ENCODE measurements at places on chromosomes 7 and 10. TPM values are rescaled to one million over a fixed set of nuclear protein-coding genes. Genes with fewer than 3 reads are reported as not detected.

GRCh38 chr7:90761584-90761983 lies 165.5 kb downstream of the CDK14 start:
- H3K27ac ChIP-seq: no peak overlapping the region
- DNase-seq: no peak
- H3K27me3 ChIP-seq: no peaks in the 10 kb centered on the region
- H3K36me3 ChIP-seq: no peaks in the 10 kb centered on the region

- H3K36me3 ChIP-seq: no peaks in the 10 kb centered on the region
- H3K27me3 ChIP-seq: peaks cover 16% of the 10 kb centered on the region
- peak; percentile 18 for DNase-seq
- no peak overlapping the region for H3K4me3 ChIP-seq
These were observed 3.5 kb upstream of the CALML5 start for GRCh38 chr10:5502571-5503476.

GRCh38 chr10:49382226-49382625 lies 13.7 kb downstream of the DRGX start:
- H3K4me1 ChIP-seq: no peaks in the 10 kb centered on the region
- H3K27me3 ChIP-seq: no peaks in the 10 kb centered on the region
- no peak for DNase-seq
- H3K27ac ChIP-seq: no peak overlapping the region
- no peak overlapping the region for H3K4me3 ChIP-seq
- H3K36me3 ChIP-seq: no peaks in the 10 kb centered on the region

DNA sequence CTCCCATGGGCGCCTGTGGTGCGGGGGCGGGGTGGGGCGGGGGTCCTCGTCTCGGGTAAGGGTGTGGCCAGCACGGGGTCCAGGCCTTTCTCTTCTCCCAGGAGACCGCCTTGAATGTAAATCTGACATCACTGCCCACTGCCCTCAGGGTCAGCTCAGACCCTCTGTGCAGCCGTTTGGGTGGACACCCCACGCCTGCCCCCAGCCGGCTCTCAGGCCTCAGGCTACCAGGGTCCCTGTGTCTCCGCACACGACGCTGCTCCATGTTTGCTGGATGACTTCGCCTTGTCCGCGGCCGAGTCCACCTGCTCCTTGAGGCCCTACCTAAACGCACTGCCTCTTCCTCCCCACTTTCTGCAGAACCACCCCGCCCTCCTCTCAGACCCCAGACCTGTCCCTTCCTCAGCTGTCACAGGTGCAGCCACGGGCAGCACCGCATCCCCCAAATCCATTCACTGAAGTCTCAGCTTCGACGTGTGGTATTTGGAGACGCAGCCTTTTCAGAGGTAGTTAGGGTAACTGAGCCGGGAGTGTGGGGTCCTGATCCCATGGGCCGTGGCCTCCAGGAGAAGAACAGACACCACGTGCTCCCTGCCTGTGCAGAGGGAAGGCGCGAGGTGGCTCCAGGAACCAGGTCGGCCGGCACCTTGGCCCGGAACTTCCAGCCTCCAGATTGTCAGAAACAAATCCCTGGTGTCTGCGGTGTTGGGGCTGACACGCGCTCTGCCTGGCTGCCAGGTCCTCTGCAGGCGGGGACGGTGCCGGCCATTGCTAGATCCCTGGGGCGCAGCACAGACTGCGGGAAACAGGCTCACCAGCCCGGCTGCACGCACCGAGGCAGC lies 97.4 kb upstream of the DIP2C start:
- H3K4me1 ChIP-seq: no peaks in the 10 kb centered on the region
- DNase-seq: no peak
- peaks cover 10% of the 10 kb centered on the region for H3K27me3 ChIP-seq
- H3K4me3 ChIP-seq: no peak overlapping the region
- H3K36me3 ChIP-seq: no peaks in the 10 kb centered on the region

- DNase-seq: no peak
- no peaks in the 10 kb centered on the region for H3K36me3 ChIP-seq
- H3K4me3 ChIP-seq: peak overlapping the region; percentile 88
- H3K27me3 ChIP-seq: peaks cover 6% of the 10 kb centered on the region
- H3K27ac ChIP-seq: peak overlapping the region; percentile 12
These were observed 1.2 kb downstream of the DLG5 start for GRCh38 chr10:77925410-77925794.

DNA sequence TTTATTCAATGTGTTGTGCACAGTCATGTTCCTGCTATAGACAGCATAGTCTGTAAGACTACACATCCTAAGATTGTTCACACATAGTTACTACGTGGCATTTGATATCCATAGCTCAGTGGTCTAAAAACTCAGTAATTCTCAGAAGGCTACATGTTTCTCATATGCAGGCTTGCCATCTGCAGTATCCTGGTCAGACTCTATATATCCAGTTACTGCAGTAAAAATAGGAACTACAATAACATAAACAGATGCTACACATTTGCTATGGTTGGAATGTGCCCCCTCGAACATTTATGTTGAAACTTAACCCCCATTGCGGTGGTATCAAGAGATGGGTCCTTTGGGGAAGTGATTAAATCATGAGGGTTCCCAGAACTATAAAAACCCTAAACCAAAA lies 1377.8 kb upstream of the LRRTM3 start:
- H3K27ac ChIP-seq: no peak overlapping the region
- H3K4me3 ChIP-seq: no peak overlapping the region
- H3K27me3 ChIP-seq: no peaks in the 10 kb centered on the region
- H3K4me1 ChIP-seq: no peaks in the 10 kb centered on the region
- no peak for DNase-seq

DNA sequence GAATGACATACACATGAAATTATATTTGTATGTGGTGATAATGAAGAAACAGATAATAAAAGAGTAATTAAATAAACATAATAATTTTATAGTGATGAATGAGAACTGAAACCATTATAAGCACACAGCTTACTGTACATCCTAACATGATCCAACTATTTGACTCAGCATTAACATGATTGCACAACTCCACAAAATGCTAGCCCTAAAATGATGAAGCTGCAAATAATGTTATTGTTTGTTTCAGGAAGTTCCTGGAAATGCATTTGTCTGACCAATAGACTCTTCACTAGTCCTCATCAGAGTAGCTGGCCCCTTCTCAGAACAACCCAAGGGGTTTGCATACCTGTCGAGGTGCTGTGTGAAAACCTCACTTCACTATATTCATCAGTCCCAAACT lies 115.5 kb downstream of the RTKN2 start:
- no peak overlapping the region for H3K4me3 ChIP-seq
- peaks cover 9% of the 10 kb centered on the region for H3K4me1 ChIP-seq
- H3K36me3 ChIP-seq: no peaks in the 10 kb centered on the region
- no peaks in the 10 kb centered on the region for H3K27me3 ChIP-seq

DNA sequence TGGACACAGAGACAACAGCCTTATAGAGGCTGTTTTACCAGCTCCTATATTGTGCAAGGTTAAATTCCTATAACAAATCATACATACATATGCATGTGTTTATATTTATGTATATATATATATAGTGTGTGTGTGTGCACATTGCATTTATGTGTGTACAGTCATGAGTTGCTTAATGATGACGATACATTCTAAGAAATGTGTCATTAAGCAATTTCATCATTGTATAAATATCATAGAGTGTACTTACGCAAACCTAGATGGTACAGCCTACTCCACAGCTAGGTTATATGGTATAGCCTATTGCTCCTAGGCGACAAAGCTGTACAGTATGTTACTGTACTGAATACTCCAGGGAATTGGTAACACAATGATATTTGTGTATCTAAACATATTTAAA lies 30.1 kb upstream of the TNKS2 start:
- H3K27ac ChIP-seq: no peak overlapping the region
- no peak overlapping the region for H3K4me3 ChIP-seq
- H3K27me3 ChIP-seq: peaks cover 20% of the 10 kb centered on the region
- no peak for DNase-seq
- H3K36me3 ChIP-seq: no peaks in the 10 kb centered on the region

DNA sequence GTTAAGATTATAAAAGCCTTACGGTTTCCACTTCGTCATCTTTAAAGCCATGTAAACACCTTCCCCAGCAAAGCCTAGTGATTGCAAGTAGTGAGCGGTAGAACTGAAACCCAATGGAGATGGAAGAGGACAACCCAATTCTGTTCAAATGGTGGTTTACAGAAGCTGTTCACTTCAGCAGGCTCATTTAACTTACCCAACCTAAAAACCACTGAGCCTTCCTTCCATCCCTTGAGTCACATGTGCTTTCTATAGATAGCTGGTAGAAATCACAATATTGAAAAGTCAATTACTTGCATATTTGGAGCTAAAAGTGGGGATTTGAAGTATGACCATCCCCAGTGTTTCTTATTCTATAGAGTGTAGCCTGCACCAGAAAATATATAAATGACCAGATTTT lies 667.7 kb downstream of the SUGCT start:
- no peaks in the 10 kb centered on the region for H3K36me3 ChIP-seq
- DNase-seq: no peak
- no peaks in the 10 kb centered on the region for H3K27me3 ChIP-seq
- H3K27ac ChIP-seq: no peak overlapping the region

DNA sequence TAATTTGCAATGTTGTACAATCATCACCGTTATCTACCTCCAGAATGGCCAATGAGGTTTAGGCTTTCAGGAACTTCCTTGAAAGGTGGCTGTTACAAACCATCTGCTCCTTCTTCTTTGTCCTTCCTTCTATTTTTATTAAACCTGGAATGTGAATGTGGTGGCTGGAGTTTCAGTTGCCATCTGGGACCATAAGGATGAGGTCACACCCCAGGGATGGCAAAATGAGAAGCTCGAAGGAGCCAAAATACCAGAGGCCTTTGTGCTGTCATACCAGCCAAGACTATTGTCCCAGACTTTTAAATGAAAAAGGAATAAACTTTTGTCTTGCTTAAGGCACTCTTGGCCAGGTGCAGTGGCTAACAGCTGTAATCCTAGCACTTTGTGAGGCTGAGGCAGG lies 30.9 kb upstream of the LMTK2 start:
- DNase-seq: no peak
- H3K36me3 ChIP-seq: no peaks in the 10 kb centered on the region
- no peaks in the 10 kb centered on the region for H3K4me1 ChIP-seq
- no peak overlapping the region for H3K4me3 ChIP-seq
- no peaks in the 10 kb centered on the region for H3K27me3 ChIP-seq
- H3K27ac ChIP-seq: no peak overlapping the region

- H3K4me3 ChIP-seq: no peak overlapping the region
- no peaks in the 10 kb centered on the region for H3K4me1 ChIP-seq
- DNase-seq: no peak
- no peak overlapping the region for H3K27ac ChIP-seq
- peaks cover 12% of the 10 kb centered on the region for H3K27me3 ChIP-seq
These were observed 10.8 kb downstream of the SLIT1 start for GRCh38 chr10:97174941-97175340.

DNA sequence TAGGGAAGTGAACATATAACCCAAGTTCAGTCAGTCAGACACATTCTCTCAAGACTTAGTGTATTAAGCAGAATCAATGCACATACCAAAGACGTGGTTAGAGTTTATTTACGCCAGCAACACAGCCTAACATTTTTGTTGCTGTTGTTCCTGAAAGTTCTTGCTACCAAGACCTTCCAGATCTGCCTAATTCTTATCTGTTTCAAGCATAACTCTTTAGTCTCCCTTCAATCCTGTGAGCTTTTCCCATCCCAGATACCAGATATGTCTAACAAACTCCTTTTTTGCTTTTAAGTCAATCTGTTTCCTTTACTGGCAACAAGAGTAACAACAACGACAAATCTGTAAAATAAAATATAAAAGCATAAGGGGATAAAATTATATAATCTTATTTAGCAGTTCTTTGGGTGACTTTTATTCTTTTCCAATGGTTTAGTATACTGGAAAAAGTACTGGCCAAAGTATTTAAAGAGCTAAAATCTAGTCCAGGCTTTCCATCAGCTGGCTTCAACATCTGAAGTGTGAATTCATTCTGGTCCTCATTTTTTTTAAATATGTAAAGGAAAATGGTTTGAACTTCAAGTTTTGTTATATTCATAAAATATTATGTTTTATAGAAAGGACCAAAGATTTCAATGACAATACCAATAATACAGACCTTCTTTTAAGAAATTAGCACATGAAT lies 193.8 kb downstream of the IMMP2L start:
- no peak overlapping the region for H3K4me3 ChIP-seq
- H3K27me3 ChIP-seq: no peaks in the 10 kb centered on the region
- no peak for DNase-seq
- H3K36me3 ChIP-seq: no peaks in the 10 kb centered on the region
- no peaks in the 10 kb centered on the region for H3K4me1 ChIP-seq

Gene OR2A12
- total RNA-seq: not detected

Gene PRTFDC1
- total RNA-seq: 0.69 TPM

Gene DYNC1I1
- not detected for total RNA-seq

Gene BICC1
- total RNA-seq: 0.26 TPM

Gene GPR15LG
- not detected for total RNA-seq

All from natural killer cell treated with Interleukin-12 subunit alpha and Interleukin-12 subunit beta and Interleukin-15 and Interleukin-18, amount 100 ng/mL, for 72 hours (primary cell).